ENCODE measurements at places on chromosomes 16 and 17.

DNA sequence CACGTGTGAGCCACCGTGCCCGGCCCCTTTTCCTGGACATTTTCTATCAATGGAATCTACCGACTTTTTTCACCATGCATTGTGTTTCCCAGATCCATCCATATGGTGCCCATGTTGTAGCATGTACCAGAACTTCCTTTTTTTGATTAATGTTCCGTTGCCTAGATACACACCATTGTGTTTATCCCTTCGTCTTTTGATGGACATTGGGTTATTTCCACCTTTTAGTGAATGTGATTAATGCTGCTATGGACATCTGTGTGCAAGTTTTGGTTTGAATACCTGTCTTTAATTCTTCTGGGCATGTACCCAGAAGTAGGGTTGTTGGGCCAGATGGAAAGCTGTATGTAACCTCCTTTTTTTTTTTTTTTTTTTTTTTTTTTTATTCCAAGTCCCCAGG lies 79.8 kb downstream of the NT5M start:
- DNase-seq, result no peak

DNA sequence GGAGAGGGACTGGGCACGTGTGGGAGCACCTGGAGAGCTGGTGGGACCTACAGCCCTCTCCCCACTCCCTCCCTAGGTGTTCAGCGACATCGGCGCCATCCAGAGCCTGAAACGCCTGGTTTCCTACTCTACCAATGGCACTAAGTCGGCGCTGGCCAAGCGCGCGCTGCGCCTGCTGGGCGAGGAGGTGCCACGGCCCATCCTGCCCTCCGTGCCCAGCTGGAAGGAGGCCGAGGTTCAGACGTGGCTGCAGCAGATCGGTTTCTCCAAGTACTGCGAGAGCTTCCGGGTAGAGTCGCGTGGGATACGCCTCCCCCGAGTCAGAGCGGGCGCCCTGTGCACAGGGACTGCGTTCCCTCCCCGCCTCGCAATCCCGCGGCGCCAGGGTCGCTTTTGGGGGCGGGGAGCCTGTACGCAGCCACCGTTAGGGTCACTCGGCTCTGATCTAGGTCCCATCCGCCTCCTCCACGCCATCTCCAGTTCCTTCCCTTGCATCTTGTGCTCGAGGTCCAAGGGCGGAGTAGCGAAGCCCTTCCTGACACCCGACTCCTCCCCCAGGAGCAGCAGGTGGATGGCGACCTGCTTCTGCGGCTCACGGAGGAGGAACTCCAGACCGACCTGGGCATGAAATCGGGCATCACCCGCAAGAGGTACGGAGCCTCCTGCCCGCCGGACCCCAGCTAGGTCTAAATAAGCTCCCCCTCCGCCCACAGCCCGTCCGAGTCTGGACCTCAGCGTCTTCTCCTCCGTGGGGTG lies 13.0 kb downstream of the SARM1 start:
- no peak for DNase-seq

GRCh38 chr17:37056622-37057021 lies 107.9 kb downstream of the AATF start:
- no peak for DNase-seq

GRCh38 chr17:6919158-6919557 lies 76.7 kb upstream of the ALOX12 start:
- DNase-seq, result no peak

DNA sequence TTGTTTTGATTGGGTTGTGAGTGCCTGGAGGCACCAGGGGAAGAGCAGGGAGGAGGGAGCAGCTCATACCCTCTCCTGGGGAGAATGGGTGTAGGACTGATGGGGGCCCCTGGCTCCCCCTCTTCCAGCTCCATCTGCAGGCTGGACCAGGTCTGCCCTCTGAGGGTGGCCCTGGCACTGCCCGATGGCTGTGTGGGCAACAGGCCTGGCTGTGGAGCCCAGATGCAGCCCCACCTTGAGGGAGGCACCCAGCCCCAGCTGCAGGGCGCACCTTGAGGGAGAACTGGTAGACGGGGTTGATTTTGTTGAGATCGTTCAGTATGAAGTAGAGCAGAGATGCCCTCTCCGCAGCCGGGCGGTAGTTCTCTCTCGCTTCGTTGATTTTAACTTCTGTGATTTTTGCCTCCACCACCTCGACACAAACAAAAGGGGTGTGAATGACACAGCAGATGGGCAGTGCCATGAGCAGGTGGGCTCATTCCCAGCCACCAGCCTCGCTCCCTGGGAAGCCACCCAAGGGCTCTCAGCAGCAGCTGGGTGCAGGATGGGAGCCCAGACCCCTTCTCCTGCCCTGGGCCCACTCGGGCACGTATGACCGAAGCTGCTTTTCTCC lies 71.6 kb downstream of the PGS1 start:
- no peak for DNase-seq

- no peak for DNase-seq
These were observed 28.9 kb downstream of the ZNF778 start for GRCh38 chr16:89246383-89246902.

DNA sequence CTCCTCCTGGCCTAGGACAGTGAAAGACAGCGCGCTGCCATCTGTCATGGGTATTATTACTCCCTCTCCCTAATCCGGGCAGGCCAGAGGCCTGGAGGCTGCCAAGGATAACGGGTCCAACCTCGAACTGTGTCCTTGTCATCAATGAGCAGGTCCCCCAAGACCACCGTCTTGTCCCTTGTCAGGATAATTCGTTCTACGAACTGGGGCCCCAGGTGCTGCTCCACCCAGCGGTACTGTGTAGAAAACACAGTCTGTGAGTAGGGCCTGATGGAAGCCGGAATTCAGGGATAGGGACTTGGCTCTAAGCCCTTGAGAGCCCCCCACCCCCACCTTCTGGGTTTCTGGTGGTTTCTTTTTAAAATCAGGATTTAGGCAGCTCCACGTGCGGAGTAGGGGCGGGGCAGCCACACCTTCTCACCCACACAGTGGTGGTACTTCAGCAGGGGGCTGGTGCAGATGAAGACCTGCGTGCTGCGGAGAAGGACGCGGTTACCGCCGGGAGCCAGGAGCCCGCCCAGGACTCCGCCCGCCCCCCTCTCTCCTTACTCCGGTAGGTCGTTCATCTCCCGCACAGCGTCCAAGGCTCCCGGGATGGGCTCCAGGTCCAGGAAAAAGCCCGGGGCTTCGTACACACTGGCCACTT lies 787 bp downstream of the NT5C start:
- DNase-seq, result peak; percentile 66

DNA sequence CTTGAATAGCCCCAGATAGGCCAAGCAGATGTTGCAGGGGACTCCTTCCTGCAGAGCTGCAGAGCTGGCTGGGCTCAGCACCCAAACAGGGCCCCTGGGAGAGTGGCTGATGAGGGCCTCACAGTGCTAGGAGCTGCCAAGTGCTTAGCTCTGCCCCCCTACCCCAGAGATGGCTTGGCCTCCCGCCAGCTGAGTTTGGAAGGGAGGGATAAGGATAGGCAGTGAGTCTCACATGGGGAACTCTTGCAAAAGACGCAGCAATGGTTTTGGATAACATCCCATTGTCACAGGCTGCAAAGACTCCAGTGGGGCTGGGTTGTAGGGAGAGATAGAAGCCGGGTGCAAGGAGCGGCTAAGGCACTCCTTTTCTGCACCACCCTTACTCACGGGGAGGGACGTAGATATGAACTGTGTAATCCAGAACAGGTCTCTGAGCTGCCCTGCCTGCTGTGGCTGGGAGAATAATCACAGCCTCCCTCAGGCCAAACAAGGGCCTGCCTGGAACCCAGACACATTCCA lies 52.9 kb upstream of the MAF start:
- DNase-seq, result no peak

GRCh38 chr17:67632141-67632540 lies 85.6 kb upstream of the NOL11 start:
- no peak for DNase-seq

DNA sequence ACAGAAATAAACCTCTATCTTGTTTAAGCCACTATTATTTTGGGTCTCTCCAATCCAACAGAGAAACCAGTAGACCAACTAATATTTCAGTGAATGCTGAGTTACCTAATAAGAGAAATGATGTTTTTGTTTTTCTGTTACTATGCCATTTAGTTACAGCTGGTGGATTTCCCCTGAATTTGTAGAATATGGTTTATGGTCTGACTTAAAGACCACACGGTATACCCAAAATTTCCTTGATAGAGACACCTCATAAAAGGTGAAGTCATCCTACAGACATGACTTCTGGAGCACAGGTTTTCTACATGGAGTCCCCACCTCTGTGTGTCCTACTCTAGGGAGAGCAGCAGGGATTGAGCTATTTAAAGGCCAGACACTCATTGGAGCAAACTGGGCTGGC lies 13.3 kb downstream of the PIK3R5 start:
- no peak for DNase-seq

- DNase-seq, result no peak
These were observed 508 bp upstream of the TMC8 start for GRCh38 chr17:78130090-78130436.

GRCh38 chr17:70521821-70522256 lies 352.5 kb downstream of the KCNJ2 start:
- no peak for DNase-seq

DNA sequence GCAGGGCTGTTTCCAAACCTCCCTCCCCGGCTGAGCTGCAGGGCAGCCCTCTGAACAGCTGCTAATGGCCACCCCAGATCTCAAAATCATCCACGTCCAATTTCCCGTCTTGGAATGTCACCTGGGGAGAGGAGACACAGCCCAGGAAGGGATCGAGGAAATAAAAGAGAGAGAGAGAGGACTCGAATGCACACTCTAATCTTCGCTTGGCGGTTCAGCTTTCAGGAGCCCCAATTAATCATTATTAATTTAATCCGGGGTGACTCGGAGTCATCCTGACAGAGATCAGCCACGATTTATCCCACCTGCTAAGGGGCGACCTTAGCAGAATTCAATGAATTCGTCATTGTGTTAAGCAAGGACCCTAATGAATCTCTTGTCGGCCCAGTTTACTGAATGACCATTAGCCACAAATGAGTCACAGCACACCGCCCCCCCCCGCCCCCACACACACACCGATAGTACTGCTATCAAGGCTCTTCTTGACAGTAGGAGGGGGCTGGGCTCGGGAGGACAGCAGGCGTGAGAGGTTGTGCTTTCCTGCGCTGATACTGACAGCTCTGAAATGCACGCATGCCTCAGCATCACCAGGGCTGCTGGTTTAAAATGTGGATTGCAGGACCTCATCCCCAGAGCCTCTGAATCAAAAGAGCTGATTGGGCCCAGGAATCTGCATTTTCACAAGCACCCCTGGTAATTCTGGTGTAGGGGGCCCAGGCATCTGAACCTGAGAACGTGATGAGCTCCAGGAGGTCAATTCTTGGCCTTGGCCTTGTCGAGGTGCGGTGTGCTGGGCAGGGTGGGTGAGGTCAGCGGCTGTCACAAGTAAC lies 190.0 kb upstream of the CIBAR2 start:
- DNase-seq, result no peak

- no peak for DNase-seq
These were observed 383.8 kb downstream of the GRIN2A start for GRCh38 chr16:9798474-9798873.

DNA sequence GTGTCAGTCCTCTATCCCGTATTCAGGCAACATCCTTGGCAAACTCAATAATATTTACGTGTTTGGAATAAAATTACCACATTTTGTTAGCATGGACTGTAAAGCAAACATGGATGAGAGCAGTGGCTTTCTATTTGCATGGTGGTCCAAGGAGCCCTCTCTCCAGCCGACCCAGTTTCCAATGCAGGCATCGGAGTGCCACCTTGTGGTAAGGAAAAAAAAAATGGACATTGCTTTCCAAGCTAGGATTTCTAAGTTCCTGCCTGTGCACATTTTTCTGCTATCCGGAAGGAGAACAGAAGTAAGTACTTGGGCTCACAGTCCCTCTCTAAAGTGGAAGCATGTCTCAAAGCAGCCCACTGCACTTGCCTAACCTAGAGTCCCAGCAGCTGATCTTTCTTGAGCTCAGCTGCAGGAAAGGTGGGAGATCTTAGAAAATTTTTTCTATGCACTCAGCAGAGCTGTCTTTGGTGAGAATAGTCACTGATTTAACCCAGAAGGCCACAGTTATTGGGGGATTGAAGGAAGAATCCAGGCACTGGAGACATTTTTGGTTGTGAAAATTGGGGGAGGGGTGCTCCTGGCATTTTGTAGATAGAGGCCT lies 46.0 kb upstream of the ERCC4 start:
- DNase-seq, result peak; percentile 32

- no peak for DNase-seq
These were observed 3.0 kb downstream of the TSPAN10 start for GRCh38 chr17:81640011-81640410.

DNA sequence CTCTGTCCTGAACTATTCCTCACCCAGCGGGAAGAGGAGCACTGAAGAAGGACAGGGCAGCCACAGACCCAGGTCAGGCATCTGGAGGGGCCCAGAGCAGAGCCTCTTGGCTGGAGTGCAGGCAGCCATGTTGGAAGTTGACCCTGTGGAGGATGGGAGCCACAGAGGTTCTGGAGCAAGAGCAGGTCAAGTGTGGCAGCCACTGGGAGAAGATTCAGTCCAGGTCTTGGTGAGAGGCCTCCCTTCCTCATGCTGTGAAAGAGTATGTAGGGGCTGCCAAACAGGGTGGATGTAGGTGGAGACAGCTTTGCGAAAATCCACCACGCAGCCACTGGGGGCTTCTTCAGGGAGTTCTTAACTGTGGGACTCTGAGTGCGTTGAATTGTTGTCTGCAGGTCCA lies 590 bp upstream of the CD79B start:
- no peak for DNase-seq

GRCh38 chr17:31877341-31877740 lies 18.3 kb upstream of the COPRS start:
- no peak for DNase-seq

GRCh38 chr16:81165411-81166097 lies 69.4 kb upstream of the GCSH start:
- DNase-seq, result no peak

- DNase-seq, result no peak
These were observed 12.4 kb upstream of the CCR7 start for GRCh38 chr17:40577611-40578065.

DNA sequence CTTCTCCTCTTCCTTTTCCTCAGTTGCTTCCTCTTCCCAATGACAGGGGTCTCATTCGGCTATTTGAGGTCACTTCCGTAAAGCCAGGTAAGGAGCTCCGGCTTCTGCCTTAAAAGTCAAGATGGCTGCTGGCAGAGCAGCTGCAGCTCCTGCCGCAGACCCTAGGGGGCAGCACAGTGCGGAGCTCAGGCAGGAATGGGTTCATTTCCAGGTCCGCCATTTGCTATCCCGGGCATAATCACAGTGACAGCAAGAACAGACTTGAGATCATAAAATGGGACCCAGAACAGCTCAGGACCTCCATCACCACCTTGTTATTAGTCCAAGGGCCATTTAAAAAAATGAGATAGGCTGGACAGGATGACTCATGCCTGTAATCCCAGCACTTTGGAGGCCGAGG lies 199.5 kb downstream of the ZNF18 start:
- peak; percentile 3 for DNase-seq

- no peak for DNase-seq
These were observed 22.1 kb downstream of the CEP112 start for GRCh38 chr17:66169839-66170238.

GRCh38 chr17:47222047-47222446 lies 12.9 kb downstream of the MYL4 start:
- DNase-seq, result no peak

DNA sequence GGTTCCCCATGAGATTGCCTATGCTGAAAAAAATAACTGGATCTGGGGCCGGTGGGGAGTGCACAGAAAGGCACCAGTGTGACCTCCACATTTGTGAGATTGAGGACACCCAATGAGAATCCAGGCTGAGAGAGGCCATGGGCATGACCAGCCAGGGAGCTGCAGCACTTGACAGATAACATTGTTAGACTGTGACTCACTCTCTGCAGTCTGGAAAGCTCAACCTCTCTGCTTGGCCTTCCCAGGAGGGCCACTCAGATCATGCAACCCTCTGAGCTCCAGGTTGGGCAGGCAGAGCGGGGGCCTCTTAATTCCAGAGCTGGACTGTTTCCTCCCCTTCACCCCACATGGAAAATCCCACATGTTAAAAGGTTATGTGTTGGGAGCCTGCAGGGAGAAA lies 30.1 kb downstream of the FZD2 start:
- DNase-seq, result no peak
